ENCODE measurements at places on chromosomes 11 and 22.

- peak; percentile 74 for DNase-seq
Measured at GRCh38 chr11:124622531-124623451, at the start of gene TBRG1. Gene TBRG1, plus strand, starts transcription at chr11:124622864. Its CDS starts 220 bp downstream, at chr11:124623084.

DNA sequence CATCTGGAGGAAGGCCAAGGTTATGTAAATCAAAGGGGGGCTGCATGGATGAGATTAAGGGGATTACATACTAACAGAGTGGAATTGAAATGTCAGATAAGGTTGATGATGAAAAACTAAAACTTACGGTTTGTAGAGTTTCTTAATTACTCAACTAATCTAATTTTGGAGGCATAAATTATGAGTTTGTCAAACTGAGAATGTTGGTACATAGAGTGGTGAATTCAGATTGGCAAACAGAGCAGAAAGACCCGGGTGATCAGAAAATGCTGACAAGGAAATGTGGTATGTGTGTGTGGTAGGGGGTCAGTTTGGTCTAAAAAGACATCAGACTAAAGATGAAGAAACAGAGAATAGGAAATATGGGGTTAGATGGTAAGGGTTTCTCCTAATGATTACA lies 11.0 kb downstream of the MS4A6E start:
- no peak for DNase-seq

DNA sequence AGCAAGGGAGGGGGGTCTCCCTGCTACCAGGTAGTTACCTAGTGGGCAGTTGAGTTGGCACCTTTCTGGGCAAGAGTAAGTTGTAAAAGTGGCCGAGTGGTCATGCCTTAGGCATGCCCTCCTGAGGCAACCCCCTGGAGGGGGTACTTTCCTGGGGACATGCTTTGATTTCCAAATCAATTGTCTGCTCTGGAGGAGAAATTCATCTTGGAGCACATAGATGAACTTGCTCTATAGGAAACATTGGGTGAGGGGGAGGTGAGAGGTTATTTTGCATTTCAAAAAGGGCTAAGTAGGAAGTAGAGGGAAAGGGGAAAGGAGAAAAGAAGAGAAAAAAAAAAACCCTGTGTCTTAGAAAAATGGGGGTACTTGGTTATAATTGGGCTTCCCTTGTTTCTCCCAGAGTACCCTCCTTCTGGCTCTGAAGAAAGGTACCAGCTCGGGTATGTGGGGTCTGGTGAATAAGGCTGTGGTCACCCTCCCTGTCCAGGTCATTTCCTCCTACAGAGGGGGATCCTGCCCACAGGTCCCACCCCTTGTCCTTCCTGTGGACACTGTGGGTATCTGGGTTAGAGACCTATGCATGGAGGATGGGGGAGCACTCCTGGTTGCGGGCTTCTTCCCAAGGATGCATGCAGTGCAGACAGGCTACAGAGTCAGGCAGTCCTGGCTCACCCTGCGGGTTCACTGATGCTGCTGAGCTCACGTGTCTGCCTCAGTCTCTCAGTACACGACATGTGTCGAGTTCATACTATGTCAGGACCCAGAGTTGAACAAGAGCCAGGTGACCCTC lies 193.5 kb downstream of the MYO18B start:
- no peak for DNase-seq

DNA sequence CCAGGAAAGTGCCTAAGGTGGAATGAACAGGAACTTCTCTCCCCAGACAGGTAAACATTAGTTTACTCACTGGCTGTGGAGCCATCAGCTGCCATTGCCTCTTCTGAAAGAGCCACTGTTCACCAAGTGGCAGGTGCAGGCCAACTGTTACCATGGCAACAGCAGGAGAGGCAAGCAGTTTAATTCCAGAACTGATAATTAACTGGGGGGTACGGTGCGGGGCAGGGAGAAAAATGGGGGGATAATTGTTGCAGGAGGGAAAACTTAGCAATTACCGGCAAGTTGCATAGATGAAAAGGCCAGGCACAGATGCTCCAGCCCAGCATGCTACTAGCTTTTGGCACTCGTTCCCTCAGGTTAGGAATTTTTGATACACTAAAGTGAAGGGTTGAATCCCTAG lies 85.1 kb downstream of the TRIM44 start:
- DNase-seq: no peak

DNA sequence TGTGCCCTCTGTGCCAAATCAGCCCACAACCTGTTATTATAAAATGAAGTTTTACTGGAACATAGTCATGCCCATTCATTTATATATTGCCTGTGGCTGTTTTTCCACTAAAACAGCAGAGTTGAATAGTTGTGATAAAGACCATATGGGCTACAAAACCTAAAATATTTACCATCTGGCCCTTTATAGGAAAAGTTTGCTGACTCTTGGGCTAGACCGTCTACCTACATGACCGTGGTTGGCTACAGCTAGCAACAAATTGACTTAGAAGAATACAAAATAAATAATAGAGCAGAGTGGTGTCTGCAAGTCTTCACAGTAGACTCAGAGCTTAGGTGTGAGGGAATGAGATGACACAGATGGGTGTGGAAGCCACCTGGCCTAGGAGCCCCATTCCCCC lies 11.2 kb upstream of the IL18BP start:
- DNase-seq: no peak

GRCh38 chr22:42202048-42202447 lies 68.4 kb downstream of the TCF20 start:
- no peak for DNase-seq

DNA sequence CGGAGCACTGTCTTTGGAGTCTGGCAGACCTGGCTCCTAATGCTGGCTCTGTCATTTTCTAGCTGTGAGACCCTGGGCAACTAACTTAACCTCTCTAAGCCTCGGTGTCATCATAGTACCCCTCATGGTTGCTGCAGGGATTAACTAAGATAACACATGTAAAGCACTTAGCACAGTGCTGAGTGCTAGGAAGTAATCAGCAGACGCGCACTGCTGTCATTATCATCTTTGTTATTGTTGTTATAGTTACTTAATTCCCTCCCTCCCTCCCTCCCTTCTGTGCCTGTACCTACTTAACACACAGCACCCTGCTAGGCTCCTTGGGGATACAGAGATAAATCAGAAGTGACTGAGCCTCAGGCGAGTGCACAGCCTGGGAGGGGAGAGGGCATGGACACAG lies 104.7 kb upstream of the PITPNB start:
- DNase-seq: no peak

GRCh38 chr11:12213883-12214282 lies 103.5 kb downstream of the MICAL2 start:
- no peak for DNase-seq

Data from RPMI8226 (cell line).